Mucosa of descending colon (tissue), 3 donors: ENCODE measurements at places on chromosomes 11 and 22. TPM values are rescaled to one million over a fixed set of nuclear protein-coding genes. Genes with fewer than 3 reads are reported as not detected.

DNA sequence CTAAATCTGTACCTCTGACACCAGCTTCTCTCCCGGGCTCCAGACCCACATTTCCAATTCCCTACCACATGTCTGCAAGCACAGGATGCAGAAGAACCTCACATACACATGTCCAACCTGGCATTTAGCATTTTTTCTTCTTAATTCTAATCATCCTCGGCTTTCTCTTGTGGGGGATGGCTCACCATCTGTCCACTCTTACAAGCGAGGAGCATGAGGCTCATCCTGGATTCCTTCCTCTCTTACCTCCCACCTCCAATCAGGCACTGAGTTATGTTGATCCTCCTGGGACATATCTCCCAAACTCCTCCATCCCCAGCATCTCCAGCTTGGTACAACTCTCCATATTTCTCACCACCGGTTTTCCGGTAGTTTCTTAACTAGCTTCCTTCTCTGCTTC is 149.8 kb upstream of the LARGE1 start:
- DNase-seq, result no peak

GRCh38 chr11:69416762-69417698 is 64.4 kb upstream of the LINC01488 start:
- DNase-seq, result peak; percentile 3

DNA sequence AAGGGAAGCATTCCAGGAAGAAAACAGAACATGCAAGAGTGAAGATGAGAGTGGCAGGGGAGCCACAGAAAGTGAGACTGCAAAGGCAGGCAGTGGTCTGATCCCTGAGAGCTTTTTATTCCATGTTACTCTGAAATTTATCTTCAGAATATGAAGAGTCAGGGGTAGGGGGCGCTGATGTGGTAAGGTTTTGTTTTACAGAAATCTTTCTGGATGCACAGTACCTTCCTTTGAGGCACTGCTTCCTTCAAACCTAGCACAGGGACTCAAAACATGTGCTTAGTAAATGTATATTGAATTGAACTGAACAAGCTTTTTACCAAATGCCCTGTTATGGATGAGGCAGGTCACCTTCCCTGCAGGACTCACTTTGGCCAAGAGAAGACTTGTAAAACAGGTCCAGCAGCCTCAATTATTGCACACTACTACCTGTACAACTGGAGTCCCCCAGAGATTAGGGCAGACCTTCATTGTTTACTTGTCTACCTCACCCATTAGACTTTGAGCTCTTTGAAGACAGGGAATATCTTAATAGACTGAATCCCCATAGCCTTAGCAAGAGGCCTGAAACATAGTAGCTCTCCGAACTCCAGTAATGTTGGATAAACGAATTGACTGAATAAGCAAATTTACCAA is 2.2 kb downstream of the PAK1 start:
- no peak for DNase-seq

DNA sequence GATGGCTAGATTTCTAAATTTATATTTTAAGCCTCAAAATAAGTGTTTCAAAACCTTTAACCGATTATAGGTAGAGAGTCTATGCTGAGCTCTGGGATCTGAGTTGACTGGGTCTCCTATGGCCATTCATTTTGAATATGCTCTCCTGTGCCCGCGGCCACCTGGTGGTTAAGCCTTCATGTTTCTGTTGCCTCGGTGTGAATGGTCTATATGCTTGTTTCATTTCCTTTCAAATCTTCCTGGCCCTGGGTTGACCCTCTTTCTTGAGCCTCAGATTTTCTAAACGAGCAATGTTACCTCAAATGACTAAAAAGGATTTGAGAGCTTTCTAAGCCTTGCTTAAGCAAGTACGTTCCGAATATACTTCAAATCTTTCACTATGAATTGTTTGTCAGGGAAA is 789.4 kb upstream of the KIRREL3 start:
- DNase-seq, result peak; percentile 46

The SYCE3 gene
- total RNA-seq, result not detected
